H9 (cell line): ENCODE measurements at places on chromosomes 1 and 21. TPM values are rescaled to one million over a fixed set of nuclear protein-coding genes. Genes with fewer than 3 reads are reported as not detected.

Gene OR6K3
- not detected in 2 replicates for total RNA-seq

Gene C1orf87
- total RNA-seq: 0.15 and 0.33 TPM in 2 replicates

Gene GJA4
- total RNA-seq: 1.4 and 2.1 TPM in 2 replicates

Gene RNU1-4
- 1,874 and 2,051 TPM in 2 replicates for total RNA-seq

Gene MIER1
- total RNA-seq: 28.5 and 29.7 TPM in 2 replicates

Gene PLCH2
- total RNA-seq: 0.09 and 0.18 TPM in 2 replicates

Gene HTR6
- total RNA-seq: 0.29 and 0.37 TPM in 2 replicates

Gene KIF26B
- total RNA-seq: 0.13 and 0.20 TPM in 2 replicates

Gene GUCA2A
- not detected in 2 replicates for total RNA-seq

Gene AADACL4
- not detected in 2 replicates for total RNA-seq

Gene SCAMP3
- 52.5 and 54.0 TPM in 2 replicates for total RNA-seq

Gene SLFNL1
- total RNA-seq: 0.11 TPM in 1 of 2 replicates, not detected in the other

DNA sequence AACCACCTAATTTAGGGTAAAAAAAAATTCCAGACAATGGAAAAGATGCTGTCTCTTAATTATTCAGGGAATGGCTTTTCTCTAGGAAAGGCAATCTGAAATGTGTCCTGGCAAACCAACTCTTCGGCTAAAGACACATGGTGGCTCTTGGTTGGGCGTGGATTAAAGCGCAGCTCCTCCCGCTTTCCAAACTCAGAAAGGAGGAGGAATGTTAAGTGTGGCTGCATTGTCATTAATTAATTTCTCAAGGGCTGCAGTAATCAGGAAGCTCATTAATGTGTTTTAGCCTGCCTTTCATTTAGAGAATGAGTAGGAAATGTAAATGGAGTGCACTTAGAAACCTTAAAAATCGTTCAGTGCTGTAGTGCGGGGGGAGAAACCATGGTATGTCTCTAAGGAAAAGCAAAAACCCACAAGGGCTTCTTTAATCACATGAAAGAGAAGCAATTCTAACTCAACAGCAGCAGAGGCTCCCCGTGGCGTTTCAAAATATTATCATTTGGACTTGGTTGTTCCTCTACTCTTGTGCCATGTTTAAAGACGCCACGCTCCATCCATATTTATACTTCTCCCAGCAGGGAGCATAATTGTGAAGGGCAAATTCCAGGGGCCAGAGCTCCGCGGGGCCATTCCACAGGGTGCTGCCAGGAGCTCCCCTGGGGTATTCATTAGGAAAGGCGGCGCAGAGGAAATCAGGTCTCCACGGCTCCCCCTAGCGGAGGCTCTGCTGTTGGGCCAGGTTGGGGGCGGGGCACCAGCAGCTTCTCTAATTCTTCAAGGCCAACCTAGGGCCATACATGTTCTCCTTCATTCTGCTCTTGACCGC lies 91.9 kb upstream of the SSX2IP start:
- peak; percentile 89 for DNase-seq

DNA sequence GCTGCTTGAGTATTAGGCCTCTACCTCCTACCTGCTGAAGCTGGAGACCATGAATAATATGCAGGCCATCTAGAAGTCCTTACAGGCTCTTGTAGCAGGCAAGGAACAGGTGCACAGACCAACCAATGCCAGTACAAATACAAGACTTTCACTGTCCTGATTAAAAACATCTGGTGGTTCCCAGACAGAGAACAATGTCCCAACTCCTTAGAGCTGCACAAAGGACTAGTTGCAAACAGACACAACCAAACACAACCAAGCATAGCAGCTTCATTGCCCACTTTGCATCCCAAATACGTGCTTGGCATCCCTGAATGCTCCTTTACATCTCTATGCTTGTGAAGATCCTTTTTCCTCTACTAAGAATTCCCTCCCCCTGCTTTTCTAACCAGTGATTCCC lies 98.1 kb upstream of the CXADR start:
- DNase-seq: no peak

DNA sequence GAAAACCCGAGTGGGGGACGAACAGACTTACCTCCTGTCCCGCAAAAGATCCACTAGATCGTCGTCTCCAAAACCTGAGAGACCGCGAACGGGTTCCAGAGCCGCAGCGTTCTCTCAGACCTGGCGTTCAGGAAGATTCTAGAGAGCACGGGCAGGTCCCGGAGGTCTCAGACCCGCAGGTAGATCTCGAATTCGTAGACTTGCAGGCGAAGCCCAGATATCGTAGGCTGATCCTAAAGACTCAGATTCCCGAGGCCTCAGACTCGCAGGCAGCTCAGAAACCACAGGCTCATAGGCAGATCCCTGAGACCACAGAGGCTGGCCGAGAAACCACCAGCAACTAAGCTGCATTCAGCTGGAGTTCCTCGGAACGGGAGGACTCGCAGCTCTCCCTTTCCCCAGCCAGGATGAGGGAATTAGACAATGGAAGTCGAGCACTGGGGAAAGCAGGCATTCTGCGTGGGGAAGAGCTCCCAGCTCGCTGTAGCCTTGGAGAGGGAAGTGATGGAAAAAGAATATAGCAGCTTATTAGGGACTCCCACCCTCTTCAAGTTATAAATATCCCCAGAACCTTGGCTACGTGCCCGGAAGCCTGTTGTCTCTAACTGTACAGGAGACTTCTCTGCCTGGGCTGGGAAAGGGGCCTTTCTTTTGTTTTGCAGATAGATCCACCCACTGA lies at the start of gene ZNF436:
Gene ZNF436, minus strand, starts transcription at position 502 of the 679 bp plus-strand sequence. CDS start 1,831 bp downstream, outside the sequence.
- DNase-seq: no peak

GRCh38 chr1:160260406-160261382 lies 1.7 kb downstream of the DCAF8 start:
- no peak for DNase-seq

DNA sequence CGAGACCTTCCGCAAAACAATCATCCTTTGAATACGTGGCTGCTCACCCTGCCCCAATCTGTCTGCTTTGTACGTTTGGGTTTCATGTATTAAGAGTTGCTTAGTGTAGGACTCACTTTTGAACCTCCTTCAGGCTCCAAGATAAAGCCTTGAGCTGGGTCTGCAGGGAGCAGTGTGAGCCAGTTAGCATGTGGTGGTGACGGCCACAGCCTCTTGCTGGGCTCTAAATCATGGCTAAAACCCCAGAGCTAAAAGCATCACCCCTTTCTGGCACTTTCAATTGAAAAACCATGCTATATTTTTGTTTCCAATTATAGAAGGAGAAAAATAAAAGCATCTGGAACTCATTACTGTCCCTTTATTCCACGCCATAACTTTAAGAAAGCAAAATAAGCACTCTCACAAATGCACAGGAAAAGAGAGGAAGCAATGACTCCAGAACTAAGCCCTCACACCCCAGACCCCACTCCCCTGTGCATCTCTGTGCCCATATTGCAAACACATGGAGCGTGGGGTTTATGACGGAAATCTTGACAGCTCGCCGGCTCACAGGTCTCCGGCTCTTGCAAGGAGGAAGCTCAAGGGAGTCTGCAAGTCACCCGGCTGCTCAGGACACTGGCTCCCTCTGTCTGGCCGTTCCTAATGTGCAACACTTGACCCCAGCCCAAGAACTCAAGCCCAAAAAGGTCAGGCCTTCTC lies 135.5 kb downstream of the MIS18A start:
- peak; percentile 43 for DNase-seq

- DNase-seq: no peak
Observed at GRCh38 chr1:149937759-149938158, 1.1 kb upstream of the MTMR11 start.

DNA sequence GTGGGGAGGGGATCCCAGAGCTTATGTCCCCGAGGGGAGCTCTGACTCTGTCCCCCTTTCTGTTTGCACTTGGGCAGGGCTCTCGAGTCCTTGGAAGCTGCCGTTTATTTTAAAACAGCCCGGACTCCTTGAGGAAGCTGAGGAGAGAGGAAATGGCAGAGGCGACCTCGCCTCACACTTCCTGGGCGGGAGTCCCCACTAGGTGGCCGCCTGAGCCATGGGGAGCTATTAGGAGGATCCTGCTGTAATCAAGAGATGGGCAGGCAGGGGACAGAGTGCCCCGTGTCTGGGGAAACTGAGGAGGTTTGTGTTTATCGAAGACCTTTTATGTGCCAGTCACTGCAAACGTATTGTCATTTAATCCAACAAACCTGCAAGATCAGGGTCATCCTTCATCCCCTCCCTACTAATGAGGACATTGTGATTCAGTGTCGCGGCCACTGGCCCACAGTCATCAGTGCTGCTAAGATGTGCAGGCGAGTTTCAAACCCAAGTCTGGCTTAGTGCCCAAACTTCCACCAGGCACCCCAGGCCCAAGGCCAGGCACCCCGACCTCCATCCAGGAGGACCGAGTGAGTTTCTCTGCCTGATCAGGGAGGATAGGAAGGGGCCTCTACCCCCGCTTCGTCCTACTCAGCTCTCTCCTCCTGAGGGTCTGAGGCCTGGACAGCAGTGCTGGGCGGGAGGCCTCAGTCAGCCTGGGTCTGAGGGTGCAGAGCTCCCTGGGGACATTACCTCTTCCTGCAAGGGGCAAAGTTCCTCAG lies 316.9 kb upstream of the VAMP3 start:
- DNase-seq: peak; percentile 45

GRCh38 chr1:16146279-16147155 lies 9.4 kb downstream of the EPHA2 start:
- DNase-seq: peak; percentile 93

DNA sequence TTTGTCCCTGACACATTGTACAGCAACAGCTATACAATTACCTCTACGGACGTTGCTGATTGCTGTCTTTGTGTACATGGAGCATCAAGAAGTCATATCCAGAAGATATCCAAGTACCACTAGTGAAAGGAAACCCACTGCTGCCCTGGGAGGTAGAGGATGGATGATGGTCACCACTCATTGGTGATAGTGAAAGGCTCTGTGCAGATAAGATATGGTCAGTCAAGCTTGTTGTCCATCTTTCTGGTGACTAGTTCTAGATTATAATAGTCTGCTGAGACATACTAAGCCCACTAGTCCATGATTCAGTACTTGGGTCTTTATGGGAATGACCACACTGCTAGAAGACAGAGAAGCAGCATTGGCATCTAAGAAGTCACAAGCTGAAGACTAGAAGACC lies 30.3 kb downstream of the NIBAN1 start:
- no peak for DNase-seq

DNA sequence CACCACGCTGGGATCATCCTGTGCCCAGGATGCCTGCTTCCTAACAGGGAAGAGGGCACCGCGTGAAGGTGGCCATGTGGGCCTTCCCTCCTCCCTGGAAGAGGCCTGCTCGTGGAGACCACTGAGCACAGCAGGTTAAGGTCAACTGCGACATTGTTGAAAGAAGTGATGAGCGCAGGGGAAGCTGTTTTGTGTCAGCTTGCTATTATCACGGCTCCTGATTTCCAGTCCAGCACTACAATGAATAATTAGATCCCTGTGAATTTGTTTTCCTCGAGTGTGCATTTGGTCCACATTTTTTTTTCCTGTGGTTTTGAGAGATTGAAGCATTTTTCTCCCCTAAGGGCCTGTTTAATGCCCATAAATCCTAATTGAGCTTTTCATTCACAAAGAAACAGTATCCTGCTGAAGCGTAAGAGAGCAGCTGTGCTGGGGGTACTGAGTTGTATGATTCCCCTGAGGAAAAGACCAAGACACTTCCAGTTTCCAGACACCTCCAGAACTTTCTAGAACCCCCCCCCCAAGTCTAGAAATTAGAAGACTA lies 204.9 kb downstream of the KCNJ6 start:
- no peak for DNase-seq

- peak; percentile 26 for DNase-seq
Observed at GRCh38 chr21:45317398-45318145, 29.9 kb upstream of the POFUT2 start.

DNA sequence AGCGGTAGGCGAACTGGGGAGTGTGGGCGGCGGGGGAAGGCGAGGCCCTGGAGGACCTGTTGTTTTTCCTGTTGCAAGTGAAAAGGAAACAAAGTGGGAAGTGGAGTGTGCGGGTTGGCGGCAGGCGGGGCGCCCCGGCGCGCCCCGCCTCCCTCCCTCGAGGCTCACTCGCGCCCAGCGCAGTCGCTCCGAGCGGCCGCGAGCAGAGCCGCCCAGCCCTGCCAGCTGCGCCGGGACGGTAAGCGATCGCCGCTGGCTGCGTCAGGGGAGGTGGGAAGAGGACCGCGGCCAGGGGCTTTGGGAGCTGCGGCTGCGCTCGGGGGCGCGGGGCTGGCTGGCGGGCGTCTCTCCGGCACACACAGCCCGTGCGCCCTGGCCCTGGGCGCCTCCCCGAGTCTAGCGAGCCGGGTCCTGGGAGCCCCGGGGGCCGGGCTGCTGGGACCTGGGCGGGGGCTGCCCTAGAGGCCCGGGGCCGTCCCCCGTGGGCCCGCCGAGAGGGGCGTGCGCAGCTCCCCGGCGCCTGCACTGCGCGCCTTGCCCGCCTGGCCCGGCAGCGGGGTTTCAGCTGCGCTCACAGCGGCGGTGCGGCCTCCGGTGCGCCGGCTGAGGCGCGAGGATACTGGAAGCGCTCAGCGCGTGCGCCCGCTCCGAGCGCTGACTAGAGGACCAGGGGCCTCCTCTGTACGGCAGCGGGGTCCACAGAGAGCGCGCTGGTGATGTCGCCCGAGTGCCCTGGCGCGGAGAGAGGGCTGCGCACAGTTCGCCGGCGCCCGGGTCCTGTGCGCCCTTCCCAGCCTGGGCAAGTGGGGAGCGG lies at the start of gene PIK3CD:
Gene PIK3CD, plus strand, starts transcription at position 167 of the 814 bp plus-strand sequence. CDS start 58,725 bp downstream, outside the sequence.
- peak; percentile 61 for DNase-seq

DNA sequence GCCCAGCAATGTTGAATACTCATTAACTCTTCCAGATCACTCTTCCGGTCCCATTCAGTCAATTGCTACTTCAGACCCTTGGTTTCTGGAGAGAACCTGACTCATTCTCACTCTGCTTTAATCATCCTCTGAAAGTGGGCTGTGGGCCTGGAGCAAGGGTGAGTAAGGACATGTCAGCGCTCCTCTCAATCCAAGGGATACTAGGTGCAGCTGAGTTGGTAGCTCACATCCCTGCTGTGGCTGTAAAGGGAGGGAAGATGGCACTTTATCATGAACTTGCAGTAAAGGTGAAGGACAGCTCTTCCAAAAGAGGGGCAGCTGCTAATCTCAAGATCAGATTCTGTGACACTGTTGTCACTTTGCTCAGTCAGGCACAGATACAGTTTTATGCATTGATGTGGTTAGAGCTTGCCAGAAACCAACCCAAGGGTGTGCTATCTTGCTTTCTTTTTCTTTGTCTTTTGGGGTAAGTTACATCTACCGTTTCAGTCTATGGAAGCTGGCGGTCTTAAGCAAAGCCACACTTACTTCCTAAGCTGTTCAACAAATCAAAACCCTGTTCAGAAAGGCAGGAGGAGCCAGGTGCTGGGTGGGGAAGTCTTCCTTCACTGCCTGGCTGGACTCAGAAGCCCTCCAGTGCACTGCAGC lies 26.5 kb upstream of the NTPCR start:
- DNase-seq: no peak

DNA sequence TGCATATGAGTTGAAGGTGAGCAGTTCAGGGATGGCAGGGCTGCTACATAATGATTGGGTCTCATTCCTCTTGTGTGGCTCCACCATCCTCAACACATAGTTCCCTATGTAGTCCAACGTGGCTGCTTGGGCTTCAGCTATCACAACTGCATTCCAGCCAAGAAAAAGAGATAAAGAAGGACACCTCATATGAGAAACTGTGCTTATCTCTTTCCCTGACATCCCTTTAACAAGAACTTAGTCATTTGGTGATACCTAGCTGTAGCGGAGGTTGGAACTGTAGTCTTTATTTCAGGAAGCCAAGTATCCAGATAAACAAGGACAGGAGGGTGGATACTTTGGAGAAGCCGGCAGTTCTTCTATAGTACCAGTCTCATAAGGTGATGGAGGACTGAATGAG lies 42.7 kb upstream of the DNASE2B start:
- DNase-seq: no peak
